Kidney epithelial cell (primary cell): ENCODE measurements at places on chromosomes 11 and 22. TPM values are rescaled to one million over a fixed set of nuclear protein-coding genes. Genes with fewer than 3 reads are reported as not detected.

Gene TTLL12
- total RNA-seq: 46.2 and 55.1 TPM in 2 replicates

DNA sequence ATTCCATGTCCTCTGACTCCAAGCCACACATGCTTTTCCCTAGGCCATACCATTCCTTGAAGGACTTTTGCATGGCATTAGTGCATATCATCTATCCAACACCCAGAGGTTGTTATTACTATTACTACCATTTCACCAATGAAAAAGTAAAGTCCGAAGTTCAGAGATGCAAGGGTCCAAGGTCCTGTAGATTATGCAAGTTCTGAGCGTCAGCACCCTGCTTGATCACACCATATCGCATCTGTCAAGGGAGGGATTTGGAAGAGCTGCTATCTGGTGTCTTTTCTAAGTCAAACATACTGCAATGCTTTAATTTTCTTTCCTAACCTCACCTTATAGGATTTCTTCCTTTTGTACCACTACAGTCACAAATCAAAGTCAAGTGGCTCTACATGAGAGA is 214.7 kb upstream of the CADM1 start:
- no peak for DNase-seq

DNA sequence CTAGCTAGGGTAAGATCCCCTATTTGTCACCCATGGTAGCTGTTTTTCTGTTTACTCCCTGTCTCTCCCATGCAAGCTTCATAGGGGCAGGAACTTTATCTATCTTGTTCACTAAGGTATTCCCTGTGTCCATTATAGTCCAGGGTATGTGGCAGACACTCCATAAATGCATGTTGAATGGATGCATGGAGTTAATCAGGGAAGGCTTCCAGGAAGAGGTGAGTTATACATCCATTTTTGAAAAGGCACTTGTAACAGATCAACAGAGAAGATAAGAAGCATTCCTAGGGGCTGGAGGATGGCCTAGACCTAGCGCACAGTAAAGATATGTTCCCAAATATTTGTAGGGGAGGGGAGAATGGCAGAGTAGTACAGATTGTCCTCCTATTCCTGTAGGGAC is 130.3 kb downstream of the BUD13 start:
- DNase-seq: no peak

GRCh38 chr22:38203090-38203810 is 1.5 kb downstream of the MAFF start:
- no peak for DNase-seq

GRCh38 chr11:5153574-5154431 is 754 bp downstream of the OR52A1 start:
- DNase-seq: no peak
